ENCODE measurements at places on chromosomes 5 and 9.

GRCh38 chr5:37849641-37850040 lies 9.8 kb upstream of the GDNF start:
- DNase-seq = no peak

DNA sequence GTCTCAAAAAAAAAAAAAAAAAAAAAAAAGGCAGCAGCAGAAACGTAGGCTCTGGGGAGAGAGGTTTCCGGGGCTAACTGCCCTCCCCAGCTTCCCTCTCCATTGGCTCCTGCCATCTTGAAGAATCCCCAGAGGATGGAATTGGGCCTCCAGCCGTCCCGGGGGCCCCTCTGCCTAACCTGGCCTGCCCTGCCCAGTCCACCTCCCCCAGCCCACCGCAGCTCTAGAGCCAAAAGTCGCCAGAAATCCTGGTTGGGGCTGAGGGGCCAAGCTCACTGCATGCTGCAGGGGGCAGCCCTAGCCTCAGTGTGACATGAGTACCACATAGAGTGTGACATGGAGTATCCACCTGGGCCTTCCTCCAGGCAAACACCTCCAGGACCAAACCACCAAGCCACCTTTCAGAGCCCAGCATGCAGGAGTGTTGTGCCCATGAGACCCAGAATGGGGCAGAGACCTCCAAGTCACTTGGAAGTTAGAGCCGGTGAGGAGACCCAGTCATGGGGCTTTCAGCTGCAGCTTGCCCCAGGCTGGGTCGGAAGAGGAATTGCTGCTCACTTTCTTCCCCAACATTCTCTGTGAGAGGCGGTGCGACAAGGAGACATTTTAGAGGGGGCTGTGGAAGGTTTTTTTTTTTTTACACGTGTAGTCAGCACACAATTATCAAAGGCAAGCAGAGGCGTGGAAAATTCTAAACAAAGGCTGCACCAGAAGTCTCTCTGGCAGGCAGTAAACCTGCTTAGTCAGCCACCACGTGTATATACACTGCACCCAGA lies 17.6 kb downstream of the CD74 start:
- DNase-seq = peak; percentile 36

- no peak for DNase-seq
Measured at GRCh38 chr9:92992549-92992948, 45.2 kb downstream of the FGD3 start.

GRCh38 chr9:11257992-11258391 lies 645.2 kb upstream of the PTPRD start:
- no peak for DNase-seq

Data from CD8-positive, alpha-beta T cell (primary cell).